ENCODE measurements at places on chromosomes 6 and 20.

DNA sequence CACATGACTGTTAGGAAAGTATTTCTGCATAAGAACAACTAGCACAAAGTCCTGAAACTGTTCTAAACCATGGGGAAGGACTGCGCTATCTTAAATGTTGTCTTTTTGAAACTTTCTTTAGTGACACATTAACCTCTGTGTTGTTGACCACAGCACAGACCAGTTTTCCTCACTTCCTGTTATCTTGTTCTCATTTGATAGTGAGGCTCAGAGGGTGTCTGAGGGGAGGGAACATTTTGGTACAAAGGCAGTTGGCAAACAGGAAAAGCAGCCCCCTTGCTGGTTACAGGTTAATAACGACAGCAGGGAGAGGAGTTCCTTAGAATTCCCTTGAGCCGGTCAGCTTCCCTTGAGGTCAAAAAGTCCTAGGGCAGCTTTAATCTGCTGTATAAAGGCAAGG, 143.5 kb upstream of the BMP2 start:
- H3K27ac ChIP-seq = no peak overlapping the region
- no peaks in the 10 kb centered on the region for H3K27me3 ChIP-seq
- H3K4me1 ChIP-seq = no peaks in the 10 kb centered on the region
- no peak overlapping the region for H3K4me3 ChIP-seq
- no peak for DNase-seq
- H3K36me3 ChIP-seq = no peaks in the 10 kb centered on the region

GRCh38 chr6:169362501-169363121, 109.0 kb upstream of the THBS2 start:
- H3K4me3 ChIP-seq = no peak overlapping the region
- H3K27me3 ChIP-seq = no peaks in the 10 kb centered on the region
- H3K27ac ChIP-seq = no peak overlapping the region
- DNase-seq = no peak

GRCh38 chr20:24164360-24164759, 175.8 kb upstream of the GGTLC1 start:
- DNase-seq = no peak
- H3K27ac ChIP-seq = no peak overlapping the region
- H3K27me3 ChIP-seq = no peaks in the 10 kb centered on the region
- no peaks in the 10 kb centered on the region for H3K36me3 ChIP-seq
- H3K4me3 ChIP-seq = no peak overlapping the region

- H3K4me3 ChIP-seq = no peak overlapping the region
- H3K36me3 ChIP-seq = no peaks in the 10 kb centered on the region
- H3K27ac ChIP-seq = no peak overlapping the region
- H3K4me1 ChIP-seq = no peaks in the 10 kb centered on the region
- no peaks in the 10 kb centered on the region for H3K27me3 ChIP-seq
These were observed 5.8 kb upstream of the KIAA0408 start for GRCh38 chr6:127464881-127465459.

DNA sequence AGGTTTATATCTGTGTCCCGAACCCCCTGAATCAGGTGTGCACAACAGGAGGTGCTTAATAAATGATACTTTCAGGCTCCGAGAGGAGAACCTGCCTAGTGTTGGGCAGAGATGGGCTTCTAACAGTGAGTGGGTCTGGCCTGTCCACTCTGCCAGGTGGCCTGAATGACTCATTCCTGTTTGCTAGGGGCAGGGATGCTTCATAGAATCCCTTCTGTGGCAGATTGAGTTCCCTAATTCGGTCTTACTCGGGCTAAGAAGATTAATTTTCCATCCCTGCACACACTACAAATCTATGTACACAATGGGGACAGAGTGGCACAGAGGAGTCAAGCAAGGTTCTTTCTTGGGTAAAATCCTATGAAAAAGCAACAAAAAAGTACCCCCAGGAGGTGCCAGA, 19.8 kb downstream of the SDC4 start:
- H3K36me3 ChIP-seq = no peaks in the 10 kb centered on the region
- peaks cover 2% of the 10 kb centered on the region for H3K4me1 ChIP-seq
- H3K4me3 ChIP-seq = no peak overlapping the region
- H3K27me3 ChIP-seq = no peaks in the 10 kb centered on the region
- DNase-seq = no peak
- no peak overlapping the region for H3K27ac ChIP-seq

DNA sequence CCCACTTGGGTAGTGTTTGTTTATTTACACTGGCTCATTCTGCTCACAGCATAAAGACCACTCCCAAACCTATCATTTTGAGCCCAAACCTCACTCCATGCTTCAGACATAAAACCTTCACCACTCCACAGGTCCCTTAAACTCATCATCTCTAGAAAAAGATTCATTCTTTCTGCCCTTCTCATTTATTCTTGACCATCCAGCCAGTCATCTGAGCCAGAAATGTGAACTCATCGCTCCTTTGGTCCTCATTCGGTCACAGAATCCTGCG, 12.4 kb downstream of the TPMT start:
- no peaks in the 10 kb centered on the region for H3K27me3 ChIP-seq
- H3K36me3 ChIP-seq = peaks cover 25% of the 10 kb centered on the region
- no peak overlapping the region for H3K4me3 ChIP-seq
- DNase-seq = no peak
- H3K4me1 ChIP-seq = peaks cover 9% of the 10 kb centered on the region

GRCh38 chr6:111691345-111692225, 85.9 kb upstream of the TRAF3IP2 start:
- peaks cover 3% of the 10 kb centered on the region for H3K4me1 ChIP-seq
- no peak overlapping the region for H3K4me3 ChIP-seq
- H3K27me3 ChIP-seq = no peaks in the 10 kb centered on the region
- H3K27ac ChIP-seq = no peak overlapping the region
- no peak for DNase-seq

DNA sequence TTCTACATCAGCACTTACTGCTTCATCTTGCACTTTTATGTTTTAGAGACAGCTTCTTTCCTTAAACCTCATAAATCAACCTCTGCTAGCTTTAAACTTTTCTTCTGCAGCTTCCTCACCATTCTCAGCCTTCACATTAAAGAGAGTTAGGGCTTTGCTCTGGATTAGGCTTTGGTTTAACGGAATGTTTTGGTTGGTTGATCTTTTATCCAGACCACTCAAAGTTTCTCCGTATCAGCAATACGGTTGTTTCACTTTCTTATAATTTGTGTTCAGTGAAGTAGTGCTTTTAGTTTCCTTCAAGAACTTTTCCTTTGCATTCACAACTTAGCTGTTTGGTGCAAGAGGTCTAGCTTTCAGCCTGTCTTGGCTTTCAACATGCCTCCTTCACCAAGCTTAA, 40.4 kb downstream of the DNAAF9 start:
- H3K4me3 ChIP-seq = no peak overlapping the region
- H3K27me3 ChIP-seq = no peaks in the 10 kb centered on the region
- H3K36me3 ChIP-seq = peaks cover 27% of the 10 kb centered on the region
- no peaks in the 10 kb centered on the region for H3K4me1 ChIP-seq
- H3K27ac ChIP-seq = no peak overlapping the region
- DNase-seq = no peak

DNA sequence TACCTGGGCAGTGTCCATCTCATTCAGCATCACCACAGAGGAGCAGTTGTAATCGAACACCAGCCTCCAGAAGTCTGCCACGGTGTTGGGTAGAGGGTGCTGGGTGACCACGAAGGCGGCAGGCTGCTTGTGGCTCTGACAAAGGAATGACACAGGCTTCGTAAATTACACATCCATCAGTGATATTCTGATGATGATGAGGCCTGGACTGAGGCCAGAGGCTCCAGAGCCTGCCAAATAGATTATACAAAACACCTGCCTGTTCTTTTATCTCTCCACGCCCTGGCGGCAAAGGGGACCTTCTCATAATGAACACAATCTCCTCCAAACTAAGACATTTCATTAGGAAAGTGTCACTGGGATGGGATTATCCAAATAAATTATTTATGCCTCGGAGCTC, 480.2 kb upstream of the CHD6 start:
- no peak overlapping the region for H3K27ac ChIP-seq
- peaks cover 6% of the 10 kb centered on the region for H3K27me3 ChIP-seq
- no peak for DNase-seq
- H3K36me3 ChIP-seq = no peaks in the 10 kb centered on the region
- no peak overlapping the region for H3K4me3 ChIP-seq

GRCh38 chr6:169886631-169887227, 135.3 kb downstream of the ERMARD start:
- H3K4me1 ChIP-seq = no peaks in the 10 kb centered on the region
- peaks cover 21% of the 10 kb centered on the region for H3K27me3 ChIP-seq
- DNase-seq = no peak
- no peaks in the 10 kb centered on the region for H3K36me3 ChIP-seq

DNA sequence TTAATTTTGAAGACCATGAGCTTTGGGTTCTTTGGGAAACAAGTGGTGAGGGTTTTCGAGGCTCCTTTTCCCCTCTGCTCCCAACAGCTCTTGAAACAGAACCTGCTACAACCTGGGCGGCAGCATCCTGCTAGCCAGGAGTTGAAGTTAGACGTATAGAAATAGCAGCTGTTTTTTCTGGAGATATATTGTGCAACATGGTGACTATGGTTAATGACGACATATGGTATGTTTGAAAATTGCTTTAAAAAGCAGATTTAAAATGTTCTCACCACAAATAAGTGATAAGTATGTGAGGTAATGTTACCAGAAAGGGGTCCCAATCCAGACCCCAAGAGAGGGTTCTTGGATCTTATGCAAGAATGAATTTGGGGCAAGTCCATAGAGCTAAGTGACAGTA, 138.9 kb downstream of the PDE7B start:
- DNase-seq = no peak
- no peaks in the 10 kb centered on the region for H3K36me3 ChIP-seq
- H3K27me3 ChIP-seq = no peaks in the 10 kb centered on the region
- no peak overlapping the region for H3K27ac ChIP-seq
- H3K4me3 ChIP-seq = no peak overlapping the region

DNA sequence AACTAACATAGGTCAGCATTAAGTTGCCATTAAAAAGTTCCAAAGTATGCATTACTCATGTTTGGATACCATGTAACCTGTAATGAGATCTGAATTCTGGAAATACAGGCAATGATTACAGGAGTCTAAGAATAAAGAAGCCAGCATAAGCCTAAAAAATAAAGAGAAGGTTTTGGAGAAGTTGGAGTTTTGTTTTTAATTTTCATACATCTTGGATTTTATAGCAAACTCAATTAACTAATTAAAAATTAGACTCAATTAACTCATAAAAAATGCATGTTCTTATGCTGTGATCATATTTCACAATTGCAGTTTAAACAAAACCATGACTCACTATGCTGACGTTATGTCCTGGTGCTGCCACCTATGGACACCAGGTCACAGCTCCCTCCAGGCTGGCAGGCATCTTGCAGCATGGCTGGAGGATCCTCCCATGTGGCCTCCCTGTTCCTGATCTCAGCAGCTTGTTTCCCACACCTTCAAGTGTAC, 648.8 kb upstream of the AGPAT4 start:
- no peak overlapping the region for H3K4me3 ChIP-seq
- H3K36me3 ChIP-seq = no peaks in the 10 kb centered on the region
- no peaks in the 10 kb centered on the region for H3K4me1 ChIP-seq
- DNase-seq = no peak
- H3K27me3 ChIP-seq = no peaks in the 10 kb centered on the region

GRCh38 chr6:2913621-2914317, 10.7 kb upstream of the SERPINB9 start:
- no peak overlapping the region for H3K27ac ChIP-seq
- H3K27me3 ChIP-seq = no peaks in the 10 kb centered on the region
- H3K36me3 ChIP-seq = no peaks in the 10 kb centered on the region

- H3K27ac ChIP-seq = no peak overlapping the region
- H3K36me3 ChIP-seq = no peaks in the 10 kb centered on the region
- no peaks in the 10 kb centered on the region for H3K4me1 ChIP-seq
- no peak for DNase-seq
- H3K27me3 ChIP-seq = peaks cover 27% of the 10 kb centered on the region
- H3K4me3 ChIP-seq = no peak overlapping the region
These were observed 13.5 kb upstream of the LRP11 start for GRCh38 chr6:149877659-149878058.

DNA sequence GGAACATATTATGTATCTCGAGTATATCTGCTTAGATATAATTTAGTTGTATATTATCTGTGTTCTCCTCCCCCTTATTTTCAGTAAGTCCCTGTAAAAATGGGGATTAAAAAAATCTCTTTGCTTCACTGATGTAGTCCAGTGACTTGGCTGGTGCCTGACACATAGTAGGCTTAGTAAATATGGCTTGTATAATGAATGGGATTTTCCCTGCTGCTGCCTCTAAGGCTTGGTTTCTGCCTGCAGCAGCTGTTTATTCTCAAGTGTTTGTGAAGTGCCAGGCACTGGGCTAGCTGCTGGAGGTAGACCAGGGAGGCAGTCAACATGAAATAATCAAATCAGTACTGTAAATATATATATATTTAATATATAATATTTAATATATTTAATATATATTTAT, 1.6 kb upstream of the ZFP64 start:
- DNase-seq = no peak
- H3K4me1 ChIP-seq = peaks cover 5% of the 10 kb centered on the region
- peak overlapping the region; percentile 86 for H3K4me3 ChIP-seq
- H3K36me3 ChIP-seq = no peaks in the 10 kb centered on the region
- H3K27ac ChIP-seq = peak overlapping the region; percentile 56

DNA sequence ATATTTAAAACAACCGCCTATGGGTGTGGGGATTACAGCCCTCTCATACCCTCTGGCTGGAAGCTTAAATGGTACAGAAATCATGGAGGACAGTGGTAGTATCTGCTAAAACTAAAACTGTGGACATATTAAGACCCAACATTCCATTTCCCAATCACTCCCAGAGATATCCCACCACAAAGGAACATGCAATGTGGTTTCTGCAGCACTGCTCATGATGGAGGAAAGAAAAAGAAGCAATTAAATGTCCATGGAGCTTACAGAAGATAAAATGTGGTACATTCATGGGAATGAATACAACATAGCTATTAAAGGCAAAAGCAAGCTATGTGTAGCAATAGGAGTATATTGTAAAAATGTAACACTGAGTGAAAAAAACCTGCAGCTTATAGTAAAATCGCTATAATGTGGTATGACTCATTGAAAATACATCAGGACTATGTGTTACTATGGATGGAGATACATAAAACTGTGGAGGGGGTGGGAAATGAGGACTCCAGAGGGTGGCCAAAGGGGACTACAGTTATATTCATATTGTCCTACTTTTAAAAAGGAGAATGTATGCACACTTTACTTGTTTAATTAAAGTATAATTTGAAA, 22.9 kb upstream of the NNAT start:
- DNase-seq = no peak
- no peak overlapping the region for H3K27ac ChIP-seq
- no peaks in the 10 kb centered on the region for H3K27me3 ChIP-seq
- H3K36me3 ChIP-seq = peaks cover 27% of the 10 kb centered on the region
- H3K4me1 ChIP-seq = peaks cover 8% of the 10 kb centered on the region

DNA sequence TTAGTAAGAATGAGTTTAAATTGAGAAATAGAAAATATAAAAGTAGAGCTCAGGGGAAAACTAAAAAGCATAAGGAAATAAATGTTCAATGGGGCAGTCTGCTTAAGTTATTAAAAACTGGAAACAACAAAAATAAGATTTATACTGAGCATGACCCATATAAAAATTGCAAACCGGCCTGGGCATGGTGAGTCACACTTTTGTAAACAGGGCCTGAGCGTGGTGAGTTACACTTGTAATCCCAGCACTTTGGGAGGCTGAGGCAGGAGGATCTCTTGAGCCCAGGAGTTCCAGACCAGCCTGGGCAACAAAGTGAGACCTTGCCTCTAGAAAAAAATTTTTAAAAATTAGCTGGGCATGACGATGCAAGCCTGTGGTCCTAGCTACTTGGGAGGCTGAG, 74.6 kb downstream of the TMEM244 start:
- H3K27me3 ChIP-seq = peaks cover 5% of the 10 kb centered on the region
- no peaks in the 10 kb centered on the region for H3K4me1 ChIP-seq
- H3K4me3 ChIP-seq = no peak overlapping the region
- DNase-seq = no peak
- no peak overlapping the region for H3K27ac ChIP-seq

Measured in memory B cell (primary cell).